Dorsolateral prefrontal cortex (tissue), 122 donors: ENCODE measurements at places on chromosomes 13 and 19. TPM values are rescaled to one million over a fixed set of nuclear protein-coding genes. Genes with fewer than 3 reads are reported as not detected.

GRCh38 chr19:35845215-35846037 is 6.9 kb downstream of the NPHS1 start:
- DNase-seq = no peak

- no peak for DNase-seq
Measured at GRCh38 chr13:46665248-46665632, 112.3 kb downstream of the LRCH1 start.

GRCh38 chr19:54336893-54337857 is 1.8 kb downstream of the LILRA4 start:
- no peak for DNase-seq

- DNase-seq = peak; percentile 51
Measured at GRCh38 chr19:51702103-51702824, 9.1 kb downstream of the SPACA6 start.

- no peak for DNase-seq
Measured at GRCh38 chr13:104085611-104086010, 1019.4 kb upstream of the SLC10A2 start.

DNA sequence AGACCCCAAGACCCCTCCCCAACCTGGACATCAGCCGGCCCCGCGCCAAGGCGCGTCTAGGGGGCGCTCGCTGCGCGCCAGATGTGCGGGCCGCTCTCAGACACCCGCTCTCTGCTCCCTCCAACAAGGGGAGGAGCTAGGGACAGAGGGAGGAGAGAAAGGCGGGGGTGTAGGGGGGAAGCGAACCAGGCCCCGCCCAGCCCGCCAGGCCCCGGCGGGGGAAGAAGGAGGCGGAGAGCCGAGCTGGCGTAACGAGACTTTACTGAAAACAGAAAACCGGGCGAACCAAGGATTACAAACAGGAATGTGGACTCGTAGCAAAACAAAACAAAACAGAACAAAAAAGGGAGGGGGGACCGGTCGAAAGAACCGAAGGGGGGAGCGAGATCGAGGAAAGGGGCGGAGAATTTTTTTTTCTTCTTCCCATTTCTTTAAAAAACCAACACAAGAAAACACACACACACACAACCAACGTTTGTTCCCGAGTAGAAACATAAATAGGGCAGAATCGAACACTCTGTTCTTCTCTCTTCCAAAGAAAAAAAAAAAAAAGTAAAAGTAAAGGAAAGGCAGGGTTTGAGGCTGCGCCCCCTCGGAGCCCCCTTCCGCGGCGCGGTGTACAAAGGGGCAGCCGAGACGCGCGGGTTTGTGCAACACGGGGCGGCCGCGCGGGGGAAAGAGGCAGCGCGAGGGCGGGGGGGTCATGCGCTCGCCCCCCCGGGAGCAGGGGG is 1.7 kb downstream of the JUND start:
- DNase-seq = peak; percentile 94

GRCh38 chr13:58963321-58963720 is 1200.4 kb downstream of the DIAPH3 start:
- no peak for DNase-seq

- no peak for DNase-seq
Measured at GRCh38 chr19:4379383-4380253, 20.7 kb downstream of the SH3GL1 start.

- no peak for DNase-seq
Measured at GRCh38 chr13:74278901-74279300, 144.7 kb upstream of the KLF12 start.

DNA sequence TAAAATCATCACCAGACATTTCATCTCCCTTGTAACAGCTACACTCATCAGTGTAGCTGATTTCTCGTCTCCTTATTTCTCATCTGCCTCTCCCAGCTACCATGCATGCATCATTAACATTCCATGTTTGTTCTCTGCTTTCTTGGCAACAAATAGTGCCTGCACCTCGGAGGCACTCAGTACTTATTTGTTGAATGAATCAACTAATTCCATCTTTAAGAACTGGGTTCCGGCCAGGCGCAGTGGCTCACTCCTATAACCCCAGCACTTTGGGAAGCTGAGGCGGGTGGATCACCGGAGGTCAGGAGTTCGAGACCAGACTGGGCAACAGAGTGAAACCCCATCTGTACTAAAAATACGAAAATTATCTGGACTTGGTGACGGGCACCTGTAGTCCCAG is 63.9 kb upstream of the GTF3A start:
- no peak for DNase-seq

GRCh38 chr19:10998045-10998533 is 37.3 kb downstream of the SMARCA4 start:
- no peak for DNase-seq

DNA sequence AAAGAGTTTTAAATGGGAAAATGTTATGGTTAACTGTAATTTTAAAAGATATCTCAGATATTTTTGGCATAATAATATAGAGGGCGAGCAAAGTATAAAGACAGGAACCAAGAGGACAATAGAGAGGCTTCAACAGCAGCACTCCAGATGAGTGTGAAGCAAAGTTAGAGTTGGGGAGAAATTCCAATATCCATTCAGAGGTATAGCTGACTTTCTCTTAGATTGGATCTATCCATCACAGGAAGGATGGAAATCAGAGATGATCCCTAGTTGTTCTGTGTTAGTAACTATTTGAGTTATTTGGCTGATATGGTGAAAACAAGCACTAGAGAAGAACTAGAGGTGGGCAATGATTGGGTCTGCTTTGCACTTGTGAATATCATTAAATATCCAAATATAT is 786.0 kb upstream of the KLHL1 start:
- no peak for DNase-seq

DNA sequence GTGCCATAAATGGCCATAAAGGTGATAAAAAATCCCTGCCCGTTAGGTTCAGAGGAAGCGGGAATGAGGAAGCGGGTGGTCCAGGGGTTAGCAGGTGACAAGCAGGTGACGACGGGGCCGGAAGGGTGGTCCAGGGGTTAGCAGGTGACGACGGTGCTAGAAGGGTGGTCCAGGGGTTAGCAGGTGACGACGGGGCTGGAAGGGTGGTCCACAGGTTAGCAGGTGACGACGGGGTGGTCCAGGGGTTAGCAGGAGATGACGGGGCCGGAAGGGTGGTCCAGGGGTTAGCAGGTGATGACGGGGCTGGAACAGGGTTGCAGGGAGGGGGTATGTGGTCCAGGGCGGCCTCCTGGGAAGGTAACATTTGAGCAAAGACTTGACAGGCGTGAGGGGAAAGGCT is 6.3 kb downstream of the PRSS57 start:
- DNase-seq = no peak

DNA sequence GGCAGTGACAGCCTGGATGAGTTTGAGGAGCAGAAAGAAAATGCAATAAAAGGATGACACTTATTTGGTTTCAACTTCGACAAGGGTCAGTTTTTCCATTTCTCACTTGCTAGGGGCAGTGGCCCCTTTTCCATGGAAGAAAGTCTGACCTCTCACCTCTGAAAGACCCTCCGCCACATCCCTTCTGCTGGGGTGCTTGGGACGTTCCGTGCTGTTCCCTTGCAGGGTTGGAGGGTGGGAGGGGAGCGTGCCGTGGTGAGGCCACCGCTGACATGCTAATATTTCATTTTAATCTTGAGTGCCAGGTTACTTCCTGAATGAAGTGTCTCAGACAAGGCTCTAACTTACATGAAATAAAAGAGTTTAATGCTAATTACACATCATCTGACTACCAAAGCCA is 5.2 kb upstream of the ZNF536 start:
- no peak for DNase-seq

- DNase-seq = no peak
Measured at GRCh38 chr19:7730286-7731217, 1.4 kb downstream of the CLEC4G start.

DNA sequence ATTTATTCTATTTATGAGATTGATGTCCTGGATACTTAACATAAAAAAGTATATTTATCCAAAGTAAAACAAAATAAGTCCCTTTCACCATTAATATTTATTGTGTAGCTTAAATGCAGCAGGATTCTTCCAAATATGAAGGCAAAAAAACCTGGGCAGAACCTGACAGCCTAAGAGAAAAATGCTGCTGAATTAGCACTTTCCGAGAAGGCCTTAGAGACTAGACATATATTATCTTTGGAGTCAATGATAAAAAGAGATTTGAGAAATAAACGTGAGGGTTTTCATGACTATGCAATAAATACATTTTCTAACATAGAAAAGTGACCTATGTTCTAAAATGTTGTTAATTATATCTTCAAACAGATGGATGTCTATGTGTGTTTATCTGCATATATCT is 566.9 kb downstream of the PCDH9 start:
- no peak for DNase-seq

DNA sequence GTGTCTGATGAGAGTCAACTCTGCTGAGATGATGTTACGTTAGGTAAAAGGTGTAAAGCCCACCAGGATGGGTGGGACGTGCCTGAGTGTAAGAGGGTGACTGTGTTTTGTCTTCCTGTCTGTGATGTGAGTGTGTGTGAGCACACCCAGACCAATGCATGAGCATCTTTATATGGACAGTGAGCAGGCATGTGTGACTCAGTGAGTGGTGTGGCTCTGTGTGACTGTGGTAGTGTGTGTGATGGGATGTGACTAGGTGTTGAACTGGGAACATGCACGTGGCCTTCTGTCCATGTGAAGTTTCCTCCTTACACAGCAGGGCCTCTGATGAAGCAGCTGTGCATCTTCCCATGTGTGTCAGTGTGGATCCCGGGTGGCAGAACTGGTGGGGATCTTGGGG is 17.8 kb upstream of the LGALS16 start:
- DNase-seq = no peak

- DNase-seq = no peak
Measured at GRCh38 chr13:81888855-81889254, 1547.9 kb upstream of the SPRY2 start.

GRCh38 chr13:47917022-47917574 is 84.0 kb downstream of the SUCLA2 start:
- no peak for DNase-seq

GRCh38 chr13:41700790-41701310 is 243.5 kb downstream of the RGCC start:
- no peak for DNase-seq

DNA sequence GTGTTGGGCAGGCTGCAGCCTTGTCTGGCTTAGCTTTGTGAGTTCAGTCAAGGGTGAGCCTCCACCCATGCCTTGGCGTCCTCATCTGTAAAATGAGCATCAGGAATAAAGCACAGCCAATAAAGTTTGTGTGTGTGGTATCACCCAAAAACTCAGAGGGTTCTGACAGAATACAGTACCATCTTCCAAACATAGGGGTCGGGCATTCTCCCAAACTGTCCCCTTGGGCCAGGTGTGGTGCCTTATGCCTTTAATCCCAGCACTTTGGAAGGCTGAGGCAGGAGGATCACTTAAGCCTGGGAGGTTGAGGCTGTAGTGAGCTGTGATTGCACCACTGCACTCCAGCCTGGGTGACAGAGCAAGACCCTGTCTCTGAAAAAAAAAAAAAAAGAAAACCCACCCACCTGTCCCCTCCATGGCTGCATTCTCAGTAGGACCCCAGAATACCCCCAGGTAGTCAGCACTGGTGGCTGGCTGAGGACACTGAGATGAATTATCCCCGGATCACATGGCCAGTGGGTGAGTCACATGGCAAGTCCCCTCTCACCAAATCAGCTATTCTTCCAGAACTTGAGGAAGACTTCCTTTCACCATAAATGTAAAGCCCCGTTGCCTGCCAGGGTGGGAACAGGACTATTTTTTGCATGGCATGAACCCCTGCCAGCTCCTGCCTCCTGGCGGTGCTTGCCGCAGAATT is 18.6 kb downstream of the POP4 start:
- no peak for DNase-seq

DNA sequence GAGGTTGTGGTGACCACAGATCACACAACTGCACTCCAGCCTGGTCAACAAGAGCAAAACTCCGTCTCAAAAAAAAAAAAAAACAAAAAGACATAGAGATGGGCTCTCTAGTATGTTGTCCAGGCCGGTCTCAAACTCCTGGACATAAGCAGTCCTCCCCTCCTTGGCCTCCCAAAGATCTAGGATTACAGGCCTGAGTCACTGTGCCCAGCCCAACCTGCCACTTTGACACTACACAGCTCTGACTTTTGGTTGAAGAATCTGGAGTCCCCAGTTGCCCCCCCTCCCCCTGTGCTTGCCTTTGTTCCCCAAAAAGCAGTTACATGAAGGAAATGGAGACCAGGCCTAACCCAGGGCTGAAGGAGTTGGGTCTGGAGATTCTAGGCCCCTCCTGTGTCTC is 12.9 kb downstream of the CARM1 start:
- no peak for DNase-seq

- DNase-seq = no peak
Measured at GRCh38 chr13:59480396-59481259, 683.1 kb downstream of the DIAPH3 start.

- no peak for DNase-seq
Measured at GRCh38 chr13:40770609-40770933, 419 bp downstream of the MRPS31 start.

DNA sequence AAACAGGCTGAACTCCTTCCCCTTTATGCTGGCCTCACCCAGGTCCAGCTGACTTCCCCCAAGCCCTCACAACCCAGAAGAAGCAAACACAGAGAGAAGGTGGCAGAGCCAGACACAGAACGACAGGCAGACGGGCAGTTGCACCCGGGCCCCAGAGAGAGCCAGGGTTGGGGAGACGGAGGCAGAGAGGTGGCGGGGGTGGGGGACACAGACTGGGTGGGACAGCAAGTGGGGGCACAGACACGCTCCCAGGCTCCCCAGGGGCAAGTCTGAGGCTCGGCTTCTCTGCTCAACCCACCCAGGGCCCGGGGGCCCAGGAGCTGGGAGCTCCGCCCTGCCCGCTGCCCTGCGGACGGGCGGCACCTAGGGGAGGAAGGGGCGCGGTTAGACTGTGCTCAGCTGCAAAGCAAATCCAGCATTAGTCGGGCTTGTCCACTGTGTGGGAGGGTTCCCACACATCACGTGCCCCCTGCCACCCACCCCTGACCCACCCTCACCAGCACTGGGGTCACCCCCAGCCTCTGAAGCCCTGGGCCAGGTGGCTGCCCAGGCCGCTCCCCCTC is 31.3 kb upstream of the ASF1B start:
- DNase-seq = no peak

DNA sequence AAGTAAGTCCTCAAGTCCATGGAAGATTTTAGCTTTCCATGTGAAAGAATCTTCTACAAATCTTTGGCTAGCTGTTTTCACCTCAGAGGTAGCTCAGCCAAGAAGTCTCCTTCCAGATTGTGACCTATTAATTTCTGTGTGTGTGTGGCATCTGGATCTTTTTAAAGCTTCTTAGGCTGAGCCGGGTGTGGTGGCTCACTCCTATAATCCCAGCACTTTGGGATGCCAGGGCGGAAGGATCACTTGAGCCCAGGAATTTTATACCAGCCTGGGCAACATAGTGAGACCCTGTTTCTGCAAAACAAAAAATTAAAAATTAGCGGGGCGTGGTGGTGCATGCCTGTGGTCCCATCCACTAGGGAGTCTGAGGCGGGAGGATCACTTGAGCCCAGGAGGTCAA is 13.4 kb upstream of the SLC44A2 start:
- DNase-seq = no peak

Gene ZNF616
- total RNA-seq = 8.5 TPM

Gene OR7D2
- total RNA-seq = 0.59 TPM

Gene ZNF98
- total RNA-seq = 9.3 TPM

Gene KISS1R
- total RNA-seq = 3.3 TPM

Gene NLRP7
- not detected for total RNA-seq

Gene AP2S1
- total RNA-seq = 112 TPM

Gene SMIM24
- total RNA-seq = 4.8 TPM

Gene STOML3
- not detected for total RNA-seq

Gene MBD3L2
- not detected for total RNA-seq

Gene UBE2L5
- 1.7 TPM for total RNA-seq

Gene METTL21C
- total RNA-seq = 1.1 TPM

Gene CEACAM20
- total RNA-seq = not detected

Gene RDH8
- not detected for total RNA-seq
